ENCODE measurements at places on chromosomes 7 and 10.

DNA sequence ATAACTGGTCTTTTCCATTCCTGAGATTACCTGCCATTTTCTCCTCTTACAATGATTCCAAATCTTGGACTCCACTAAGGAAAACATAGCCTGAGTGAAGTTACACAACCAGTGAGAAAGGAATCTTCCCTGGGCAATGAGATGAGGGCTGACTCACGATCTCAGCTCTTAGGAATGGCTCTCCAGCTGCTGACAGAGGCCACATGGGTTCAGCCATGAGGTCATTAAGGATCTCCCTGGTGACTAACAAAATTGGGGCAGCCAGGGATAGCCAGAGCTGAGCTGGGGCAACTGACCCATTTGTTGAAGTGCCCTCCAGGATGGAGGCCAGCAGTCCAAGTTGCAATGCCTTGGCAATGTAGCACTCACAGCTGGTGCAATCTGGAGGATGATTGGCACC, 78.7 kb upstream of the MKLN1 start:
- no peak for DNase-seq

- DNase-seq, result no peak
These were observed 57.7 kb downstream of the OSBPL3 start for GRCh38 chr7:24922099-24922773.

DNA sequence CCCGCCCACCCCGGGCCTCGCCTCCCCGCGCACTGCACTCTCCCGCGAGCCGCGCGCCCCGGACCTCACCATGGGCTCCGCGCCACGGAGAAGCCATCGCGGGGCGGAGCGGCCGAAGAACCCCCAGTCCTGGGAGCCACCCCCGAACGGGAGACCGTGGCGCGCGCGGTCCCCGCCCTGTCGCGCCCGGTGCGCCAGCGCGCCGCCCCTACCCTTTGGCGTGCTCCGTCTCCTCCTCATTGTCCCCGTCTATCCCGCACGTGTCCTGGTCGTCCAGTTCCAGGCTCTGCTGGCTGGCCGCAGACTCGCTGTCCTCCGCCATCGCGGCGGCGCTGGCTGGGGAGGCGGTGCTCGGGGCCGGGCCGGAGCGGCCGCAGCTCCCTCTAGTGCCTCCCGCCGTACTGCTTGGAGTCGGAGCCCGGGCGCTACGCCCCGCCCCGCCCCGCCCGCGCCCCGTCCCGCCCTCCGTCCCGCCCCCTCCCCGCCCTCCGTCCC, at the start of gene NMT2:
NMT2 (minus strand) TSS at position 403 of the 495 bp plus-strand sequence; CDS start at position 322, 81 bp downstream.
- DNase-seq, result peak; percentile 75

- no peak for DNase-seq
These were observed 101.2 kb upstream of the PDGFA start for GRCh38 chr7:620885-621284.

DNA sequence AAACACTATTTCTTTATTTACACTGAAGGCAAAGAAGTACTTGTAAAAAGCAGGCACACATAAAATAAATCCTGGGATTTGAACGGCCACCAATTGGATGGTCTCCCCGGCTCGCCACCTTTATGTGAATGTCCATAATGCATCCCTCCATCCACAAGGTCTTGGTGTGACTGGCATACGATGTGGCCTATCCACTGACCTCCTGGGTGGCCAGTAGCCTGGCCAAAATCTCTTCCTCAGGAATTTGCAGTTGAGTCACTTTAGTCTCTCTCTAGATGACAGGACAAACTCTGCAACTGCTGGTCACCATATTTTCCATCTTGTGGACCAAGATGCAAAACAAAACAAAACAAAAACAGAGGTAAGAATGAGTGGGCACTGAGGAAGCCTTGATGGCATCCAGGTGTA, 39.1 kb downstream of the CDK1 start:
- no peak for DNase-seq

DNA sequence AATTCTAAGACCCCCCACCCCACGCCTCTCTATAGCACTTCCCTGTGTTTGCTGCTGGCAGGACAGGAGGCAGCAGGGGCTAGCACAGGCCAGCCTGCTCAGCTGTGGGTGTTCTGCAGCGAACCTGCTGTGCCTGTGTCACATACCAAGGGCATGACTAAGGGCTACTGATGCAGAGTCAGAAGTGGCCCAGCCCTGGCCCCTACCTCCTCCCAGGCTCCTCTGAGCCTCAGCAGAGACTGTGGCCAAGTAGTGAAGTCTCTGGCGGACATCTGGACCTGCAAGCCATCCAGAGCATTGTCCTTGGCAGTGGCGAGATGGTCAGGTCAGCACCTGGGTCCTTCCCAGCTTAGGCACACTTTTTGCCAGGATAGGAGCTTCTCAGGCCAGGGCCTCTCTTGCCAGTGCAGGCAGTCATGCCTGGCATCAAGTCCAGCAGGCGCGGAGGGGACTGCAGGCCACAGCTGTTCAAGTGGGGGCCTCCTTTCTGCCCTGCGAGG, 116.3 kb upstream of the RET start:
- no peak for DNase-seq

- no peak for DNase-seq
These were observed 461.1 kb downstream of the HTR7 start for GRCh38 chr10:90396721-90397120.

- DNase-seq, result no peak
These were observed 262.5 kb downstream of the TRIL start for GRCh38 chr7:28695300-28696295.

DNA sequence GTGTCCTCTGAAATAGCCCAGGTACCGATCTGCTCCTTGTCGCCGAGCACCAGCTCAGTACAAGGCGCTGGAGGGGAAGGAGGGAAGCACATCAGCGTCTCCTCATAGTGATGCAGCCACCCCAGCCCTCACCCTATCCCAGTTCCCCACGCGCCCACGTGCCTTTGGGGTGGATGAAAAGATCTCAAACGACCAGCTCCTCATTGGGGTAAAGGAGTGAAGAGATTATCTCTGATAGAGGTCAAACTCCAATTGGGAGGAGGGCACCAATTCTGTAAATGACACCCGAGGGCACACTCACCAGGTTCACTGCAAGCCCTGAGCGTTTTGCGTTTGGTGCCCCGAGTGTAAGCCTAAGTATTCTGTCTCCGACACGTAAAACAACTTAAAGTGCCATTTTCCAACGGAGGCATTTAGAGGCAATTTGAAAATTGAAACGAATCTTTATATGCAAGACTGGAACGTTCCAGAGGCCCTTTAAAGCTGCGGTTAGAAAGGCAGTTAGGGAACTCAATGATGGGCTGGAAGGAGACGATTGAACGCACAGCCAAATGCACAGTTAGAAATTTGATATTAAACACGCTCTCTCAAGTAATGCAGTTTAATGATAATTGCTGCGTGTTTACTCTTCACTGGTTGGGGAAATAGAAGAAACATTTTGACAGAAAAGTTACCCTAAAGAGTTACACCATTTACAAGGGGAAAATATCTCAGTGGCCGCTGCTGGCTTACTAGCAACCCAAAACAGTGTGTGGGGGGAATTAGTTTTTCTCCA, 8.9 kb upstream of the EMX2 start:
- no peak for DNase-seq

GRCh38 chr7:80393786-80394185, 118.1 kb downstream of the GNAT3 start:
- no peak for DNase-seq

DNA sequence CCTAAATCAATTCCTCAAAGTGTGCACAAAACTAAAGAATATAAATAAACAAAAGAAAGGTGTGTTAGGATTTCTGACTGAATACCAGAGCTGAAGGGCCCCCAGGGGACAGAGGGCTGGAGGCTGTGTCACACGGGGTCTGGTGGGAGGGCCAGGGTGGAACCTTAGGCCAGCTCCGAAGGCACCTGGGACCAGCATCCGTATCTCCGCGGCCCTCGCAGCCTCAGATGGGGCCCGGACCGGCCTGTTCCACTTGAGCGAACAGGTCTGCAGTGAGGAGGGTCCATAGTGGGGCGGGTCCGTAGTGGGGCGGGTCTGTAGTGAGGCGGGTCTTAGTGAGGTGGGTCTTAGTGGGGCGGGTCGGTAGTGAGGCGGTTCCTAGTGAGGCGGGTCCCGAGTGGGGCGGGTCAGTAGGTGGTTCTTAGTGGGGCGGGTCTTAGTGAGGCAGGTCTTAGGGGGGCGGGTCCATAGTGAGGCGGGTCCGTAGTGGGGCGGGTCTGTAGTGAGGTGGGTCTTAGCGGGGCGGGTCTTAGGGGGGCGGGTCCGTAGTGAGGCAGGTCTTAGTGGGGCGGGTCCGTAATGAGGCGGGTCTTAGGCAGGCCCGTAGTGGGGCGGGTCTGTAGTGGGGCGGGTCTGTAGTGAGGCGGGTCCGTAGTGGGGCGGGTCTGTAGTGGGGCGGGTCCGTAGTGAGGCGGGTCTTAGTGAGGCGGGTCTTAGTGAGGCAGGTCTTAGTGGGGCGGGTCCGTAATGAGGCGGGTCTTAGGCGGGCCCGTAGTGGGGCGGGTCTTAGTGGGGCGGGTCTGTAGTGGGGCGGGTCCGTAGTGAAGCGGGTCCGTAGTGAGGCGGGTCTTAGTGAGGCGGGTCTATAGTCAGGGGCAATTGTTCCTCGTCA, 15.1 kb downstream of the GPR146 start:
- DNase-seq, result no peak

DNA sequence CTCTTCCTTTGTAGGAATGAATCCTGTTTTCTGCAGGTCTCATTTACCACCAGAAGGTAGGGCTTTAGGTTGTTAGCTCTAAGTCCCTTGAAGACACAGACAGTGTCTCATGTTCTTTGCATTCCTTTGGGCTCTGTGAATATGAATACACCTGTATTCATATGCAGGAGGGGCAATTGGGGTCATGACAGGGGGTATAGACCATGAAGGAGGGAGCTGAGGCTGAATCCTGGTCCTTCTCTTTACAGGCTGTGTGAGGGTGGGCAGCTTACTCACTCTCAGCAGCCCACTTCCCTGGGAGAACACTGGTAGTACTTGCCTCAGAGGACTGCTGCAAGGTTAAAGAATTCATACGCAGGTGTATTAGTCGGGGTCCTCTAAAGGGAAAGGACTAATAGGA, 267.2 kb upstream of the MGMT start:
- no peak for DNase-seq

DNA sequence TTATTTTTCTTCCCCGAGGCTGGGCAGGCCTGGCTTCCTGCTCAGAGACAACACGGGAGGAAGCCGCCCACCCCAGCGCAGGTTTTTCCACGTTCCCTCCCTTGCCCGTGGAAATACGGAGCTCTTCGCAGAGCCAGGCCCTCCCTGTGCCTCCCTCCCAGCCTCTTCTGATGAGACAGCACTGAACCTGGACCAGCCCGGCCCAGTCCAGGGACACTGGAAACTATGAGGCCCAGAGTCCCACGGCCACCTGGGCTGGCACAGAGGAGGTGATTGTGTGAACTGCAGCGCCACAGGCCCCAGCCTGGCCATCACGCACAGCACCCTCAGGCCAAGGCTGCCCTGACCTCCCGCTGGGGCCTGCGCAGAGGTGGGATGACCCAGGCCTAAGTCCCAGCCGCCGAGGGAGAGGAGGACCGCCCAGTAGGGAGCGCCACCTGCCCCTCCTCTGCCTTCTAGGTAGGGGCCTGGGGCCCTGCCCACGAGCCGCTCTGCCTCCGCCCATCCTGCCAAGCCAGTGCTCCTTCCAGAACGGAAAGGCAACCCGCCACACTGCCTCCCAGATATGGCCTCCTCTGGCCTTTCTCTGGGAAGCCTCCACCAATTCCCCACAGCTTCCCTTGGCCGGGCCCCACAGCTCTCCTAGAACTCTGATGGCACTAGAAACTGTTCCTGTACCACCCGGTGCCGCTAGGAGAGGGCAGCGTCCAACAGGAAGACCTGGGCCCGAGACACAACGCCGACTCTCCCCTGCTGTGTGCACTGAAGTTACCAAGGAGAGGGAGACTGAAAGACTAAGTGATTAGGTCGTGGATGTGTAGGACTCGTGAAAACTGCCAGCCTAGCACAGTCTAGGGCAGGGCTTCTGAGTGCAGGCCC, 57.2 kb downstream of the PROSER2 start:
- DNase-seq, result no peak

DNA sequence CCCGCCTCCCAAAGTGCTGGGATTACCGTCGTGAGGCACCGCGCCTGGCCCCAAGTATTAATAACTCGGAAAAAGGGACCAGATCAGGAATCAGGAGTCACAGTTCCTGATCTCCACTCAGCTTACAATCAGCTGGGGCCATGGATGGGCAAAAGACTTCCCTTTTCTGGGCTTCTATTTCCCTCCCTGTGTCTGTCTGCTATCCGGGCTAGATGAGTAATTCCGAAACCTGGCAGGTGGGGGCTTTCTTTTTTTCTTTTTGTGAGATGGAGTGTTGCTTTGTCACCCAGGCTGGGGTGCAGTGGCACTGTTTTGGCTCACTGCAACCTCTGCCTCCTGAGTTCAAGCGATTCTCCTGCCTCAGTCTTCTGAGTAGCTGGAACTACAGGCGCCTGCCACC, 11.6 kb downstream of the RPS24 start:
- DNase-seq, result no peak

DNA sequence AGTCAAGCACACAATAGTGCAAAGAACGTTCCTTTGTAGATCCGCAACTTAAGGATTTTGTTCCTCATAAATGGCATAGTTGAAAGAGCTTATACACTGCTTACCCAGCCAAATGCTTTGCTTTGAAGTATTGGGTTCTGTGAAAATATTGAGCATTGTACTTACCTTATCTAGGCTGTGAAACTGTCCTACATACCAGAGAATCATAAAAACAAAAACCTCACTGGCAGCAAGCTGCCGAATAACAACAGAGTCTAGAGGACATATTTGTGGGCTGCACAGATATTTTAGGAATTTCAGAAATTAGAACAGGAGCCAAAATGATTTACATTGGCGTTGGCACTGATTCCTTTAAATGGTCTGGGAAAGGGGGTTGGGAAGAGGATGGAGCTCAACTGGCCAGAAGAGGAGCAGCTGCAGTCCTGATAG, 174.8 kb downstream of the RTKN2 start:
- no peak for DNase-seq

GRCh38 chr7:73715648-73716317, 3.7 kb downstream of the STX1A start:
- DNase-seq, result no peak

DNA sequence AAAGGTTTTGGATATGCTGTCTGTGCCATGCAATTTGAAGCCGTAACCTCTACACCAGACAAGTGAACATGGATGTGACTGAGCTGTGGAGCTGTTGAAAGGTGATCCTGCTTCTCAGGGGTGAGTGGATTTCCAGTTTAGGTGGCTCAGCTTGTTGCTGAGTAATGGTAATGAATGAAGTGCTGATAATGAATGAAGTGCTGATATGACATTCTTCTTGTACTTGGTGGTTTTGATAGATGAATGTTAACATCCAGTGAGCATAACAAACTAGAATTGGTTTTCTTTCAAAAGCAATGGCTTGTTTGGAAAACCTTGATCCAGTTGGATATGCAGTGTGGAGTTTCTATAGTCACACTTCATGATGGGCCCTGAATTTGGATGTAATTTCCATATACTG, 89.7 kb upstream of the FZD8 start:
- DNase-seq, result no peak

DNA sequence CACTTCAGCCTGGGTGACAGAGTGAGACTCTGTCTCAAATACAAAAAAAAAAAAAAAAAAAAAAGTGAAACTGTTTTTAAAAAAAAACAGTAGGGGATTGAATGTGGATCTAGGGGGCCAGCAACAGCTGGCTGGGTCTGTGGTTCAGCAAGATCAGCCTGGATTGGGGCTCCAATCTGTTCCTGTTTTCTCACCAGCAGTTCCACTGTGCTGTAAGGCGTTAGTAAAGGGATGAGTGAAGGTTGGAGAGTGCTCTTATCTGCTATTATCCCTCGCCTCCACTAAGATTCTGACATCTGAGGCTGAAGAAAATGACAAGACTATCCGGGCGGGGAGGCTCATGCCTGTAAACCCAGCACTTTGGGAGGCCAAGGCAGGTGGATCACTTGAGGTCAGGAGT, 41.6 kb upstream of the GTF2IRD1 start:
- DNase-seq, result no peak

Data from progenitor cell of endocrine pancreas (in vitro differentiated cells).